Activated CD4-positive, alpha-beta T cell treated with anti-CD3 and anti-CD28 coated beads, Interleukin-2, amount 50 U/mL, for 48 hours (primary cell): ENCODE measurements at places on chromosomes 1 and 21.

DNA sequence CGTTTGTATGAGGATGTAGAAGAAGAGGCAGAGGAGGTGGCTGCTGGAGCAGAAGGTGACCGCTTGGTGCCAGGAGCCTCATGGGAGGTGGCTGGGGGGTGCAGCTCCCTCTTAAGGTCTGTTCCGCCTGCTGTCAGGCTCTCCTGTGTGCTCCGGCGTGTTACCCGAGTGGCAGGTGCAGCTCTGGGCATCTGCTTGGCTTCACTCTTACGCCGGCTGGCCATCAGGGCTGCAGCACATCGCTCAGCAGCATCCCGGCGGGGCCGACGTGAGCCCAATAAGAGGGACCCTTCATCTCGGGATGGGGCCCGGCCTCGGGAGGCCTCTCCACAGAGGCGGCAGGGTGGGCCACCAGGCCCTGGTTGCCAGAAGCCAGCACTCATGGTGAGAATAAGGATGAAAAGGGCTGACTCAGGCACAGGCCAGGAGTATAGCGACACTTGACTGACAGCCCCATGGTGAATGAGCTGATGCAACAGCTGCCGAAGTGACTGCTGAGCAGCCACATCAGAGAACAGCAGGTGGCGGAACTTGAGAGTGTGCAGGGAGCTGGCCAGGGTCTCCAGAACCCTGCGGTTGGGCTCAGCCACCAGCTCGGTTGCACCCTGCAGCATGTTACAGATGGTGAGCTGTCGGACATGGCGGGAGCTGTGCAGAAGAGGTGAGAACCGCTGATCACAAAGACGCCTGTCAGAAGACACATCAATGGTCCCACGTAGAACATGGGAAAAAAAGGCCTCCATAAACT lies 17.5 kb downstream of the LRRC41 start:
- DNase-seq: peak; percentile 26

DNA sequence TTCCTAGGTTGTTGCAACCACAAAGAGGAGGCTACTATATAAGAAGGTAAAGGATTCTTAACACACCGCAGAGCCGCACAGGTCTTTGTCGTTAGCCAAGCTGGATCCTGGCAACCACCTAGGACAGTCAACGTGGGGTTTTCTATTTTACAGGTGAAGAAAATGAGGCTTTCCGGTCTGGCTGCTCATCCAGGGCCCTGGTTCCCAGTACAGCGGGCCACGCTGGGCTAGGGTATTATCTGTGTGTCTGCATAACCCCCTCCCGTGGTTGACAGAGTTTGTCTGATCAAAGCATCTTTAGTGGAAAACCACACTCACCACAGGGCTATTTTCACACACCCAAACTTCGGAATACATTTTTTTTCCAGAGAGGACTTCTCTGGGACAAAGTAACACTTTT lies 39.0 kb upstream of the PDE9A start:
- DNase-seq: peak; percentile 59

DNA sequence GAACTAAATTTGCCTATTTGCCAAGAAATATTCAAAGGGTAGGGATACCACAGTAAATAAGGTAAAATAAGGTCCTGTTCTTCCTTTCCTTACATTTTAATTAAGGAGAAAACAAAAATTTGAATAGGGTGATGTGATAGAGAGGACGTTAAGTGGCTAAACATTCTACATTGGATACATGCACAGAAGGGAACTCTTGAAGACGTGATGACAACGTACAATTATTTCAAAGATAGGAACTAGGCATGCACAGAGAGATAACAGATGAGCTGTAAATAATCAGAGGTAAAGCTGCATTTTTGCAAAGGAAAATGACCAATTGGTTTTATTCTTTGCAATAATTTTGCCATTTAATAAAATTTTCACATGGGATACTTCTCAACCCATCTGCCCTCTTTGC lies 69.7 kb downstream of the TRIM33 start:
- no peak for DNase-seq

- no peak for DNase-seq
Observed at GRCh38 chr1:59113876-59114457, 182.9 kb upstream of the FGGY start.

DNA sequence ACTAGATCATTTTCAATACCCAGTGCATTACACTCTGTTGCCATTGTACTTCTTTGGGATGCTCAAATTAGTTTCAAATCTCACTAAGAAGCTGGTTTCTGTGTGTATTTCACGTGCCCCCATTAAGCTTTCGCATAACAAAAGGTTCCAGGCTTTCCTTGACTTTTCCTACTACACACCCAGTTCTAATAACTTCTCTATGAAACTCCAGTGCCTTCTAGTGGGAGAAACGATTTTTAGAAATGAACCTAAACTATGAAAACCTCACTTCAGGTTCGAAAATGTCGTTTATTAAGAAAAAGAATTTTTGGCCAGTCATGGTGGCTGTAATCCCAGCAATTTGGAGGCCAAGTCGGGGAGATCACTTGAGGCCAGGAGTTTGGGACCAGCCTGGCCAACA lies 2.8 kb downstream of the CFHR4 start:
- no peak for DNase-seq

DNA sequence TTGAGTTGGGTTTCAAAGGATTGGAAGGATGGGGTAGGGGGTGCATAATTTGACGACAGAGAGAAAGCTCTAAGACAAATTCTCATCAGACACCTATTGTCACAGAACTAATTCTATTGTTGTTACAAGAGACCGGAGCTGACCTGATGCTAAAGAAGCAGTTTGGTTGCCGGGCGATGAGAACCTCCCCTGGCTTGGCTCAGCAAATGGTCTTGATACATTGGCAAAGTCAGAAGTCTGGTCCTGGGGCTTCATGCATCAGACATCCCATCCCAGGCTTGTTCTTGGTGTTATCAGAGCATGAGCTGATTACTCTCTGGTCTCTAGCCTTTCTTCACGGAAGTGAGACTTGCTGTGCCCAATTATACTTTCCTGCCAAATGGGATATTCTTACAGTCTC lies 15.4 kb downstream of the TRIM67 start:
- no peak for DNase-seq

DNA sequence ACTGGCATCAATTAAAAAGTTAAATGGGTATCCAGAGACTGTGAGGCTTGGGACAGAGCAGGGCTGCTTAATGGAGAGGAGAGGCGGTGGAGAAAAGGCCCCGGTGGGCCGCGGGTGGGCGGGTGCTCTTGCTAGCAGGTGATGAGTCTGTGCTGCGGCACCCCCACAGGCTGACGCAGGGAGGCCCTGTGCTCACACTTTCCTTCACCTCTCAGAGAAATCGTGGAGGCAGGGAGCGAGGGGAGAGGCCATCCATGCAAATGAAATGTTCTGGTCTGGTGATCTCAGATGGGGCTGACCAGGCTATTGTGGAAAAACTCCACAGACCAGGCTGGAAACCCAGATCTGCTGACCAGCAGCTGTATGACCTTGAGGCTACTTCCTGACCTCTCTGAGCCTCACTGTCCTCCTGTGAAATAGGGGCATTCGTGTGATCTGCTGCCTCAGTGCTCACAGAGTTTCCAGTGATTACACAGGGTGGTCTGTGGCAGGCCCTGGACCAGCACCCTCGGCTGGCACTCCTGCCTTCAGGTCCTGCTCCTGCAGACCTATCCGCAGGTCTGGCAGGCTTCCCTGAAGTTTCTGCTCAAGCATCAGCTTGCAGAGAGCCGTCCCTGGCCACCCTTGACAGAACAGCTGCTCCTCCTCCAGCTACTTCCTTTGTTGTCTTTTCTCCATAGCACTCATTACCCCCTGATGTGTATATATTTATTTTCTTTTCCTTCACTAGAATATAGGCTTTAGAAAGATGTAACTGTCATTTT lies 89.2 kb downstream of the BEND5 start:
- DNase-seq: no peak

DNA sequence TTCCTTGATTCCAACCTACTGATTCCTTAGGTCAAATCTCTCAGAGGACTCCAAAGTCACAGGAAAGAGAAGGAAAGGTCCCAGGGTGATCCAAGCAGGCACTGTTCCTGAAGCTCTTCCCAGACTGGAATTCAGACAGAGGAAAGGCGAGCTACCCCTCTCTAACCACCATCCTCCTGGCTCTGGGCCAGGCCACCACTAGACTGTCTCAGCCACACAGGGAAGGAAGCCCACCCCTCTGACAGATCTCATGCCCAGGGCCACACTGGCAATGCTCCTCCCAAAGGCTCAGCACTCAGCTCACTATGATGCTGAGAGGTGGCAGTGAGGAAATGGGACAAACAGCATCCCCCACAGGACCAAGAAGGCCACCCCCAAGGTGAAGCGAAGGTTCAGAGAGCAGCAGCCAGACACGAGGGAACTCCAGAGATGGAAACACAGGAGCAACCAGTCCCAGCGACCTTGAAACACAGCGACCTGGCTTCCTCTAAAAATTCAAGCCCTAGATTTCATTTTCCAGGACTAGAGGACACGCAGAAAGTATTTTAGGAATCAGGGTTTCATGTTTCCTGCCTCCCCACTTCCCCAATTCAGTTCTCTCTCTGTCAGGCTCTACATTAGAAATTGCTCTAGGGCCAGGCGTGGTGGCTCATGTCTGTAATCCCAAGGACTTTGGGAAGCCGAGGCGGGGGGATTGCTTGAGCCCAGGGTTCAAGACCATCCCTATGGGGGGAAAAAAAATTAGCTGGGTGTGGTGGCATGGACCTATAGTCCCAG lies 18.8 kb downstream of the PIK3C2B start:
- DNase-seq: no peak

- DNase-seq: no peak
Observed at GRCh38 chr1:47190857-47191256, 1.0 kb upstream of the PDZK1IP1 start.

GRCh38 chr1:185537596-185537995 lies 196.6 kb upstream of the HMCN1 start:
- DNase-seq: no peak

DNA sequence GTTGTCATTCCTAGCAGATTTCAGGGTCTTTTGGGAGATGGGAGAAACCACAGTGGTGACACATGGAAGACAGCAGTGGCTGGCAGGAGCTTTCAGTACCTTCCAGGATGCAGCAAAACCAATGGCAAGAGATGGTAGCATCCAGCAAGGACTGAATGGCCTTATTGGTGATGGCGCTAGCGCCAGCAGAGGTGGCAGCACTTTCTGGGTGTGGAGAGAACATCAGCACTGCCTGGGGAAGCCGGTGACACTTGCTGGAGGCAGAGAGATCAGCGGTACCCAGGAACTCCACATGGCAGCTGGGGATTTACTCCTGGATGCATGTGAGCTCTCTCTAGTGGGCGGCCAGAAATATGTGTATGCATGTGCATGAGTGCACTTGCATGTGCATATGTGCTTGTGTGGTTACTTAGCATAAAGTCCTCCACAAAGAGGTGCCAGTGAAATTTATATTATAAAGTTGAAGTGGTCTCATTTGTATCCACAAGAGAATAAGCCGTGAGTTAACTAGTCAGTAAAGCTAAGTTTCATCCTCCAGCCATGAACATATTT lies 364.7 kb downstream of the LMX1A start:
- no peak for DNase-seq

- no peak for DNase-seq
Observed at GRCh38 chr1:9376886-9377333, 84.2 kb downstream of the SPSB1 start.

DNA sequence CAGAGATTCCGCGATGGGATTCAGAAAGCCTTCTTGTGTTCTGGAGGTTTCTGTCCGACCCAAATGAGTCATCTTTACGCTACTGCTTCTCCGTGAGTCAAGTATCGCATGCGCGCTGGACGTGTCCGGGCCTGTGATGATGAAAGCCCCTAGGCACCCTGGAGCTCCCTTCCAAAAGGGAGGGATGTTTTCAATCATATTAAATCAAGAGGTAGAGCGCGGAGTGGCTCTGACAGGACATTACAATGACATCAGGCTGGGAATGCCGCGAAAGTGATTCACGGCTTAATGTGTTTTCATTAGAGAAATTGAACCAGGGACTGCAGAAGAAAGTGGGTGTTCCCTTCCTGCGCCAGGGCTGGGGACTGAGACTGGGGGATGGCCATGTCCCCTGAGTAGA lies 48.5 kb downstream of the AJAP1 start:
- DNase-seq: no peak

DNA sequence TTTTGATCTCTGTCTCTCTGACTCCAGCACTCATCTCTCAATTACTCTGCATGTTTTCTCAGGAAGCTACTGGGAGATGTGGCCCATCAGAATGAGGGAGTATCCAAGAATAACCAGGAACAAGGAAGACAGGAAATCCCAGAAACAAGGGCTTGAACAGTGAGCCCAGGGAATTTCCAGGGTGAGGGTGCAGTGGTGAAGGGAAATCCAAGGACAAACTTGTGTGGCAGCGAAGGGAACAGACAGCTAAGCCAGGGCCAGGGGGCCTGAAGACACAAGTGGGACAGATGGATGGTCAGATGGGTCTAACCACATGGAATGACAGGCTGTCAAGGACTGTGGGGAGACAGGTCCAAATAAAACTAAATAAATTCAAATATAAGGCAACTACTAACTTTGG lies 121.8 kb upstream of the ERRFI1 start:
- no peak for DNase-seq

GRCh38 chr1:29801561-29801973 lies 565.2 kb downstream of the PTPRU start:
- no peak for DNase-seq

GRCh38 chr1:68269637-68270430 lies 37.5 kb upstream of the WLS start:
- DNase-seq: no peak

GRCh38 chr21:26061437-26061836 lies 109.1 kb downstream of the APP start:
- no peak for DNase-seq

- DNase-seq: no peak
Observed at GRCh38 chr1:174720618-174721017, 272.9 kb downstream of the GPR52 start.

DNA sequence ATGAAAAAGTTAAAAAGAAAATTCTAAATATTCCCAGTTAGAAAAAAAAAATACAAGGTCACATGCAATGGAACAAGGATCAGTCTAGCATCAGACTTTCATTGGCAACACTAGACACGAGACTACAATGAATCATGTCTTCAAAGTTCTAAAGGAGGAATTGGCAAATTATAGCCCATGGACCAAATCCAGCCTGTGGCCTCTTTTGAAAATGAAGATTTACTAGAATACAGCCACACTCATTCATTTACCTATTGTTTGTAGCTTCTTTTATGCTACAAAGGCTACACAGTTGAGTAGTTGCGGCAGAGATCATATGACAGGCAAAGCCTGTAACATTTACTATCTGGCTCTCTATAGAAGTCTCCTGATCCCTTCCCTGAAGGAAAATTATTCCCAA lies 71.4 kb downstream of the MRPL39 start:
- no peak for DNase-seq
